ENCODE measurements at places on chromosomes 1 and 21. TPM values are rescaled to one million over a fixed set of nuclear protein-coding genes. Genes with fewer than 3 reads are reported as not detected.

- peak; percentile 97 for DNase-seq
Measured at GRCh38 chr1:25232027-25232865, at the start of gene SYF2. SYF2 (minus strand) TSS chr1:25232502; CDS start chr1:25232467, 35 bp downstream.

DNA sequence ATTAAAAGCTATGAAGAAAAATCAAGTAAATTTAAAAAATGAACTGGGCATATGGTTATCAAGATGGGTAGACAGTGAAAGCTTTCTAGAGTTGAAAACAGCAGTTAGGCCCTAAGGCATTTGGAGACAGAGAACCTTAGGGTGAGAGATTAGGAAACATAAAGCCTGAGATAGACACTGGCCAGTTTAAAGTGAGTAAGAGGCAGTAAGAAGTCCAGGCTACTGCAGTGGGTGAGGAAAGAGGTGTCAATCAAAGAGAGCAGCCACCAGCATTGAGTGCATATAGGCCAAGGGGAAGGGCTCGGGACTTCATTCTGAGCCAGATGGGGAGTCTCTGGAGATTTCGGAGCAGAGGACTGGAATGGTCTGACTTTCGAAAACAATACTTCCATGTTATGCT is 1360.5 kb upstream of the ADGRL4 start:
- no peak for DNase-seq

- DNase-seq: no peak
Measured at GRCh38 chr1:12505231-12505630, 112.8 kb downstream of the DHRS3 start.

DNA sequence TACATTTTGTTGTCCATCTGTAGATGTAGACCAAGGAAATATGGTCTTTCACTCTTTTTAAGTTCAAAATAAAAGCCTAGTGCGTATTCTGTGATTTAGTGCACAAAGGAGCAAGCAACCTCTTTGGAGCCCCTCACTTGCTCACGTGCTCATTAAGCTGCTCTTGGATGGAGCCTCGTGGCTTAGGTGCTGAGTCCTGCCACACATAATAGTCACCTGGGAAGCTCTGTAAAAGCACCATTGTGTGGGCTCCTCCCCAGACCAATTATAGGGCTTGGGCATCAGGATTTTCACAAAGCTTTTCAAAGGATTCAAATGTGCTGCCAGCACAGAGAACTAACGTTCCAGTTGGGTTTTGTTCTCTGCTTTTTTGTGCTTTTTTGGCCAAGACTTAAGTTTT is 85.0 kb downstream of the PCP4 start:
- DNase-seq: no peak

DNA sequence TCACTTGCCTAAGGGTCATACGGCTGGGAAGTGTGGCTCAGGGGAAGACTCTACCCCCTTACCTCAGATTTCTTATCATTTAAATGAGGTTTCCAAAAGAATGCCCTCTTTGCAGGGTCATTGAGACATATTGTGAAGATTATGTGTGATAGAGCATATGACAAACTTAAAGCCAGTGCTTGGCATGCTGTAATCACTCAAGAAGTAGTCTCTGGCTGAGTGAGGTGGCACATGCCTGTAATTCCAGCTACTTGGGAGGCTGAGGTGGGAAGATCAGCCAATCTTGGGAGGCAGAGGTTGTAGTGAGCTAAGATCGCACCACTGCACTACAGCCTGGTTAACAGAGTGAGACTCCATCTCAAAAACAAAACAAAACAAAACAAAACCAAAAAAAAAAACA is 7.5 kb upstream of the LDLRAD2 start:
- DNase-seq: no peak

GRCh38 chr1:204348722-204349121 is 11.0 kb downstream of the PLEKHA6 start:
- no peak for DNase-seq

- peak; percentile 96 for DNase-seq
Measured at GRCh38 chr1:25904943-25905679, 1.1 kb downstream of the STMN1 start.

- no peak for DNase-seq
Measured at GRCh38 chr21:37435120-37435519, 68.5 kb downstream of the DYRK1A start.

DNA sequence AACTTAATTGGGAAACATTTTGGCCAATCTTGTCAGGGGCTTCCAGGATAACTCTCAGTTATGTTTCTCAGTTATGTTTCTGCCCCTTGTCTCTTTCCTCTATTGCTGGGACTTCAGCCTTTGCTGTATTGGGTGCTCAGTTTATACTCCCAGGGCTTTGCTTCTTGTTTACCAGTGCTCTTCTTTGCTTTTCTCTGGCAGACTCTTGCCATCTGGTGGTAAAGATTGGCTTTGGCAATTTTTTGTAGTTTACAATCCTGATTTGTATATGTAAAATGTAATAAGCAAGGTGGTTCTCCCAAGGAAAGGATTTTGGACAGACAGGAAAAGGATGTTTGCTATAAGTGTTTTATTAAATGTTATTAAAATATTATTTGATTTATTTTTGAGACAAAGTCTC is 37.9 kb downstream of the FABP3 start:
- DNase-seq: peak; percentile 54

DNA sequence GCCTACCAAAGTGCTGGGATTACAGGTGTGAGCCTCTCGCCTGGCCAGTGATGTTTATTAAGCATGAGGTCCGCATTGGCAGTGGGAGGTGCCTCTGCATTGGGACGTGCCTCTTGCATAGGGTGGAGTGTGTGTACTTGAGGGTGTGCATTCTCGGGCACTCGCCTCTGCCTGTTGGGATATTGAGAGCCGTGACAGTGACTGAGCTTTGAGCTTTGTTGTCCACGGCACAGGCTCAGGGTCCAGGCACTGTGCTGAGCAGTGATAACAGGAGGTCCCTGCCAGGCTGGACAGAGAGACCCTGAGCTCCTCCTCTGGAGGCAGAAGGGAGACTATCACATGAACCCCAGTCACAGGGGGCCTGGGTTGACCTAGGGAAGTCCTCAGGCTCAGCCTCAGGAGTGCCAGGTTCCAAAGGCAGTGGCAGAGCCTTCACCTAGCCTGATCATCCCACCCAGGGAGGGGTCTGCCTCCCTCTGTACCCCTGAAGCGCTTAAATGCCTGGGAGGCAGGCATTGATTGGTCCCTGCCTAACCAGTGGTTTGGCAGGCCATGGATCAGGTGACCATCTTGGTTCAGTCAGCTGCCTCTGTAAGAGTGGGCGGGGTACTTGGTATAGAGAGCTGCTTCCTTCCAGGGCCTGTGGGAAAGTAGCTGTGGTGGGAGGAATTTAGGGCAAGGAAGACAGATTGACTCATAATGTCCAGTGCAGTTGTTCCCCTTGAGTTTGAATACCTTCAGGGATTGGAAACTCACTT is 213.8 kb upstream of the TMEM51 start:
- no peak for DNase-seq

- DNase-seq: no peak
Measured at GRCh38 chr21:42093186-42093585, 22.1 kb downstream of the UMODL1 start.

- DNase-seq: no peak
Measured at GRCh38 chr1:20485527-20486456, at the start of gene CAMK2N1. CAMK2N1 (minus strand) TSS chr1:20486210; CDS start chr1:20485379, 831 bp downstream.

DNA sequence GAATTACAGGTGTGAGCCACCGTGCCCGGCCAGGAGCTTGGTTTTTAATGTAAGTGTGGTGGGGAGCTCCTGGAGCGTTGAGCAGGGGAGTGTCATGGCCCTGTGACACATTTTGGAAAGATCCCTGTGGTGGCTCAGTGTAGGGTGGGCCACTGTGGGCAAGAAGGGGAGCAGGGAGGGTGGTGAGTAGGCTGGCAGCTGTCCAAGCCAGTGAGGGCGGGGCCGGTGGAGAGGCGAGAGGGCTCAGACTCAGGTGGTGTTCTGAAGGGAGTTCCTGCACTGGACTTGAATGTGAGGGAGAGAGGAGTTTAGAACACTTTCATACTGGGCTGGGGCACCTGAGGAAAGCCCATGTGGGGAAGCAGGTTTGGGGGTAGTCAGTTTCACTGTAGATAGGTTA is 3.1 kb upstream of the EVA1B start:
- DNase-seq: peak; percentile 34

The MYOM3 gene
- not detected for total RNA-seq

The BARHL2 gene
- total RNA-seq: not detected

The HPCAL4 gene
- not detected for total RNA-seq

The TIAM1 gene
- 25.1 TPM for total RNA-seq

The MPC2 gene
- 65.1 TPM for total RNA-seq

The LCE3E gene
- total RNA-seq: not detected

The SPRR2E gene
- total RNA-seq: not detected

The SELENON gene
- total RNA-seq: 28.1 TPM

The RASSF5 gene
- 30.0 TPM for total RNA-seq

The TSTD1 gene
- 73.4 TPM for total RNA-seq

The RUNX3 gene
- total RNA-seq: 39.5 TPM

The HES4 gene
- total RNA-seq: not detected

The OR6K6 gene
- not detected for total RNA-seq
